ENCODE measurements at places on chromosomes 7 and 10. TPM values are rescaled to one million over a fixed set of nuclear protein-coding genes. Genes with fewer than 3 reads are reported as not detected.
A peak's percentile ranks its signal among the peaks of the same experiment; 100 is the strongest.

- DNase-seq, result no peak
Observed at GRCh38 chr10:114308531-114309363, 69.7 kb downstream of the VWA2 start.

GOLGA7B gene
- 5.3 TPM for polyA plus RNA-seq

DNA sequence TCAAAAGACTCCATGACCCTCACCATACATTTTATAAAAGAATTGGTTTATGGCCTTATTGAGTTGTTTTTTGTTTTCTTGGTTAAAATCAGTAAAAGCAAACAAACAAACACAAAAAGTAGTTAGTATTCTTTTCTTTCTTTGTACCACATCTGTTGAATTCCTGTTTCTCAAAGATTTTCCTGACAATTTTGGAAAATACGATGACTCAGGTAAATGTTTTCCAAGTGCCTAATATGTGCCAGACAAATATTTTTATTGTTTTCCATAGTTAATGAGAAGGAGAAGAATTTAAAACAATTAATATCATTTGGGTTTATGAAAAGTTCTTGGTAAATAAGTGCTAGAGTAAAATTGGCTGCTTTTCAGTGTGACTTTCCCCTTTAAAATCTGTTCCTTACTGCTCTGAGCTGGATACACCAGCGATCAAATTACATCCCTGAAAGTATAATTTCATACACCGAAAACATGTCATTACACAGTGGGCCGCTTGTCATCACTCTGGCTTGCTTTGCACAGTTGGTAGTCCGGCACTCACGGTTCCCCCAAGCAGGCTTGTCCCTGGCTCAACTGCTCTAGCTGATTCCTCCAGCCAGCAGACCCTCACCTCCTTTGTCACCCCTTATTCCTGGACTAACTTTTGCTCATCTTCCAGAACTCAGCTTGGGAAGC is 80.5 kb downstream of the TBXAS1 start:
- peak; percentile 68 for DNase-seq

DNA sequence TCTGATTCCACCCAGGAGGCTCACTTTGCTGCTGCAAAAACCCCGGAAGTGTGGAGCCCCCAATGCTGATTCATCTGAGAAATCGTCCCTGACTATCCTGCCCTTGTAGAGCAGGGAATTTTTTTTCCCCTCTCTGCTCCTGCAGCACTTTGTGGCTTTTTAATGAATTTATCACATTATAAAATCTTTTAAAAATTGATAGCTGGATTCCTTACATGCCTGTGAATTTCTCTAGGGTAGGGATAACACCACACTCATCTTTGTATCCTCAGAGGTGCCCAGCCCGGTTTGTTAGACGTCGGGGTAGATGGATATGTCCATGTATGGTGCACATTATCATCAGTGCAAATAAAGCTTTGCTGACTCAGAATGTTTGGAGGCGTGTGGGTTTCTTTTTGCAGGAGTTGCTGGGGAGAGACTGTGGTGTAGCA is 185.7 kb downstream of the STK31 start:
- DNase-seq, result no peak

SLIT1 gene
- 0.16 TPM for polyA plus RNA-seq

EN2 gene
- 0.16 TPM for polyA plus RNA-seq

- peak; percentile 74 for DNase-seq
Observed at GRCh38 chr7:33892945-33893344, 12.4 kb upstream of the BMPER start.

CALY gene
- polyA plus RNA-seq, result 0.18 TPM

CCL24 gene
- not detected for polyA plus RNA-seq

GRCh38 chr7:29557954-29558353 is 5.7 kb upstream of the PRR15 start:
- DNase-seq, result no peak

LIPM gene
- not detected for polyA plus RNA-seq

- no peak for DNase-seq
Observed at GRCh38 chr10:96497391-96497790, 16.3 kb downstream of the TLL2 start.

TEX47 gene
- polyA plus RNA-seq, result not detected

DNA sequence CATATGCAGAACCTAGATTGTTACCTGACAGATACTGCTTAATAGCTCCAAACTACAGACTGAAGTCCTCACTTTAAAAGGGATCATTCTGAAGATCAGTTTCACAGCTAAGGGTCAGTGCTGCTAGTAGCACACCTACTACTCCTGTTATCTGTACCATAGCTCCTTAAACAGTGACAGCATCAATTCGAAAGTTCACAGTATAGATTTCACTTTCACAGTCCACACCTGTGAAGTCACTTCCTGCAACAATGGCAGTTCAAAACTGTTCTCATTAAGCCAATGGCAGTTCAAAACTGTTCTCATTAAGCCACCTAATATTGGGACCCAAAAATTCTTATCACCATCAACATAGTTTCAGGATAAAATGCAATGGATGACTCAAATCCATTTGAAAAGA is 10.7 kb upstream of the FHIP2A start:
- no peak for DNase-seq

FANK1 gene
- 0.41 TPM for polyA plus RNA-seq

- no peak for DNase-seq
Observed at GRCh38 chr7:80876894-80877414, 41.9 kb downstream of the SEMA3C start.

SPAM1 gene
- polyA plus RNA-seq, result not detected

PRSS37 gene
- not detected for polyA plus RNA-seq

FAM25A gene
- polyA plus RNA-seq, result not detected

EPDR1 gene
- 13.9 TPM for polyA plus RNA-seq

C7orf57 gene
- polyA plus RNA-seq, result not detected

DNA sequence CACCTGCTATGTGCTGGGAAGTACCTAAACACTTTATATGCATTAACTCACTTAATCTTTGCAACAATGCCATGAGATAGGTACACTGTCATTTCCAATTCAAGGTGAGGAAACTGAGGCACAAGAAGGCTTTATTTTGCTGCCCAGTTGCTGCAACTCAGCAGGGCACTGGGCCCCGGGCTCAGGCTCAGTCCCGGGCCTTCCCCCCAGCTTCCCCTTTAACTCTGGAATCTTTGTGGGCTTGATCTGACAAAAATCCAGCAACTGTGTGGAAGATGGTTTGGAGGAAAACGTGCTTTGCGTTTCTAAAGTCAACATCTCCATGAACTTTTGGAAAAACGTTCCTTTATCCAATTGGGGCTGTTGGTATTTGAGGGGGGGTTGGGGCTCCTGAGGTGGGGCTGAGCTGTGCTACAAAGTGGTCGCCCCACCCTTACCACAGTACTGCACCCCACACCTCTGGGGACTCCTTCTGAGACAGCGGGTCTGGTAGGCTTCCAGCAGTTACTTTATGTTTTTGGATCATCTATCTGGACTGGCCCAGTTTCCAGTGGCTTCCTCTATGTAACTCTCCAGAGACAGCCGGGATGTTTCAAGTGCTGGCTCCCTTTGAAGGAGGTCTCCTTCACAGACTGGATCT is 40.5 kb upstream of the CAMK1D start:
- no peak for DNase-seq

DNA sequence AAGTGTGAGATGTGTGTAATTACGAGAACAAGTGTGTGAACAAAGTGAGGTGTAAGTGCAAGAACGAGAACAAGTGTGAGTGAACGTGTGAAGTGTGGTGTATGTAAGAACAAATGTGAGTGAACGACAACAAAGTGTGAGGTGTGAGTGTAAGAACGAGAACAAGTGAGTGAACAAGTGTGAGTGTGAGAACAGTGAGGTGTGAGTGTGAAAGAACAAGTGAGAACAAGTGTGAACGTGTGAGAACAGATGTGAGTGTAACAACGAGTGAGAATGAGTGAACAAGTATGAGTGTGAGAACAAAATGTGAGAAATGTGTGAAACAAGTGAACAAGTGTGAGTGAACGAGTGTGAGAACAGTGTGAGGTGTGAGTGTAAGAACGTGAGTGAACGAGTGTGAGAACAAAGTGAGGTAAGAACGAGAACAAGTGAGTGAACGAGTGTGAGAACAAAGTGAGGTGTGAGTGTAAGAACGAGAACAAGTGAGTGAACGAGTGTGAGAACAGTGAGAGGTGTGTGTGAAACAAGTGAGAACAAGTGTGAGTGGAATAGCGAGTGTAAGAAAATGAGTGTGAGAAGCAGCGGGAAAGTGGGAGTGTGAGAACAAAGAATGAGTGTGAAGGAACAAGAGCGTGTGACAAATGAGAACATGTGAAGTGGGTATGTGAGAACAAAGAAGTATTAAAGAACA is 47.2 kb downstream of the ESYT2 start:
- DNase-seq, result no peak

GRCh38 chr10:6068006-6068405 is 5.8 kb upstream of the IL2RA start:
- no peak for DNase-seq

XRCC2 gene
- polyA plus RNA-seq, result 0.48 TPM

TRIM24 gene
- 9.4 TPM for polyA plus RNA-seq

DNA sequence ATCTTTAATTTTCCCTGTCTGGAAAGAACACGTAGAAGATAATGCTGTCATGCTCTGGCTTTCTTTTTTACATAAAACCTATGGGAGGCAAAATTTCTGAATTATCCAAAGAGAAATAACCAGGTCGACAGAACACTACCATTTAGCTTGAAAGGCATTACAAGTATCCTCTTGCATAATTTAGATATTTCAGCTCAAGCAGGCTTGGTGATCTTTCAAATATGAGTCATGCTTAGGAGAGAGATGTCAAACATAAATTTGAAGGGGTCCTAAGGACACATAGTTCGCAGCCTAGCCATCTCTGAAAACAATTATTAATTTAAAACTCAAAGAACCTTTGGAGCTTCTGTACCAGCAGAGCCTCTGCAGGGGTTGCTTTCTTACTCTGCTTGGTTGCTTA is 100.9 kb downstream of the FAS start:
- DNase-seq, result no peak

DNA sequence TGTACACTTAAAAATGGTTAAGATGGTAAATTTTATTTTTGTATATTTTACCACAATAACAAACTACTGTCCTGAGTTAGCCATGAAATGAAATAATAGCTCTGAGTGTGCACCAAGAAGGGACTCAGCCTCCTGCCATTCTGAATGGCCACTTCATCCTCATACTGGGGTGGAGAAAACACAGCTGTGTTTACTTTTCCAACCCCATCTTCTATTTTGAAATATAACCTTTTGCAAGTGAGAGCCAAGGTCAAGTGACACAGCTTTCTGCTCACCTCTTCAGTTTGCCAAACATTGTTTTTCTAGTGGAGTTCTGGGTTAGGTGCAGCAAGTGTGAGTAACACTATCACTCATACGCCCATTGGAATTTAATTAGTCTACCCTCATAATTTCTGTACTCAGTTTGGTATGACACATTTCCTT is 107.4 kb upstream of the GLCCI1 start:
- no peak for DNase-seq

GRCh38 chr10:80412486-80412885 is 4.1 kb downstream of the PRXL2A start:
- no peak for DNase-seq

GRCh38 chr10:100184426-100184825 is 1.4 kb downstream of the ERLIN1 start:
- DNase-seq, result no peak

- no peak for DNase-seq
Observed at GRCh38 chr7:120190566-120190965, 82.4 kb upstream of the KCND2 start.

DNA sequence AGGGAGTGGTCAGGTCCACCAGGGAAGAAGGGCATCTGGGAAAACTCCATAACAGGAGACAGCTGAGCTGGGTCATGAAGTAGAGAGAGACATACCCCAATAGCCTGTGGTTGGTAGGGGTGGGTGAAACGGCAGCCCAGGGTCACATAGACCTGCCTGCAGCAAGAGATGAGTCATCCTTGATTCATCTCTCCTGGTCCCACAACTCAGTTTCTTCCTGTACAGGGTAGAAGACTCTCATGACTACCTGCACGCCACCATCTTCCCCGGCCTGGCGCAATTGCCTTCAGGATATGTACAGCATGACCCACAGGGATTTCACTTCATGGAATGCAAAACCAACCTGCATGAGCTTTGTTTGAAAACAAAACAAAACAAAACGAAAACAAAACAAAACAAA is 45.1 kb upstream of the ADAM12 start:
- DNase-seq, result no peak

TMEM176B gene
- 114 TPM for polyA plus RNA-seq

DNA sequence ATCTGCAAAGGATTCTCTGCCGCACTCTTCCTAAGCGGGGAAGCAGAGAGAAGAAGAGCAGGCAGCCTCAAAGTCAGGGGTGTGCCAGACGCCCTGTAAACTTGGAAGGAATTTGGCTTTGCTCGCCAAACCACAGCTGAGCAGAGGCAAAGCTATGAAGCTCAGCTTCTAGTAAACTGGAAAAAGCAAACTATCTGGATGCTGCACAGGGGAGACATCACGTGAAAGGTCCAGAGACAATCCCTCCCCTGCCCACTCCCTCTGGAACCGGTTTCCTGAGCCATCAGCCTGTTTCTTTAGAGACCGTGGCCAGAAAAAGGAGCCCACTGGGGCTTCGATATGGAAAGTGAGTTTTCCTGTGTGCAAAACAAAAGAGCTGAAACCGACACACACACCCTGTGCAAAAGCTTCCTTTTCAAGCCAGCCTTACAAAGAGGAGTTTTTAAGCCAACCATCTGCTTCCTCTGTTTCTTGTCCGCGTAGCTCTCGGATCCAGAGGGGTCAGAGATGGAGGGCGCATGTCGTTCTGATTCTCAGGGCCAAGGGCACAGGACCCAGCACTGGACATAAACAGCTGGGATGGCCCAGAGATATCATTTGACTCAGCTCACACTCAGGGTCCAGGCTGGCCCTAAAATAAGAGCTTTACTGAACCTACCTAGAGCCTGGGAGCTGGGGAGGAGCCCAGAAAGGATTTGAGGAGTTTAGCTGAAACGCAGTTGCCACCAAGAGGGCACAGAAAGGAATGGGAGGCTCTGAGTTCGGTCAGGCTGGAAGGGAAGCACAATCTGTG is 58.2 kb upstream of the DNAAF5 start:
- DNase-seq, result no peak

DNA sequence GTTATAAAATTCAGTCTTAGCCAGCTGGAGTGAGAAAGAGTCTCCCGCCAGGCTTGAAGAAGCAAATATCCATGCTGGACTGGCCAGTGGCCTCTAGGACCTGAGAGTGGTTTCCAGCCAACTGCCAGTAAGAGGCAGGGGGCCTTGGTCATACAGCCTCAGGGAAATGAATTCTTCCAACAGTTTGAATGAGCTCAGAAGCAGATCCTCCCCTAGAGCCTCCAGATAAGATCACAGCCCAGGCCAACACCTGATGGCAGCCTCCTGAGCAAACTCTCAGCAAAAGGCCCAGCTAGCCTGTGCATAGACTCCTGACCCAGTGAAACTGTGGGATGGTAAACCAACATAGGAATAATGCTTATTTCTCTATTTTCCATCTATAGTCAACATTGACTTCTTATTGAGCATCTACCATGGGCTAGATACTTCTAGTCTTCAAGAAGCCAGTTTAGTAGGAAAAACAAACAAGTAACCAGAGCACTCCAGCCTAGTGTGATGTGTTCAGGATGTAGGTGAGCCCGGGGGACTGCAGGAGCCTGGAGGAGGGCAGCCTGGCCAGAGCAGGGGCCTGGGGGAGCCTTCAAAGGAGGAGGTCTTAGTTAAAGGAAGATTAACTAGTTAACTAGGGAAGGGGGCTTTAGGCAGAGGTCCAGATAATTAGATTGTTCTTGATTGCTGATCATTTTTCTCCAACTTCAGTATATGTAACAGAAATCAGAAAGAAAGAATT is 115.4 kb upstream of the ADO start:
- DNase-seq, result no peak
